Motor neuron (in vitro differentiated cells): ENCODE measurements at places on chromosomes 6 and 20. TPM values are rescaled to one million over a fixed set of nuclear protein-coding genes. Genes with fewer than 3 reads are reported as not detected.

GRCh38 chr6:9711365-9711764, 703.5 kb downstream of the TFAP2A start:
- ATAC-seq, result peak; percentile 72

GRCh38 chr6:79167931-79168694, 66.4 kb downstream of the HMGN3 start:
- no peak for ATAC-seq

DNA sequence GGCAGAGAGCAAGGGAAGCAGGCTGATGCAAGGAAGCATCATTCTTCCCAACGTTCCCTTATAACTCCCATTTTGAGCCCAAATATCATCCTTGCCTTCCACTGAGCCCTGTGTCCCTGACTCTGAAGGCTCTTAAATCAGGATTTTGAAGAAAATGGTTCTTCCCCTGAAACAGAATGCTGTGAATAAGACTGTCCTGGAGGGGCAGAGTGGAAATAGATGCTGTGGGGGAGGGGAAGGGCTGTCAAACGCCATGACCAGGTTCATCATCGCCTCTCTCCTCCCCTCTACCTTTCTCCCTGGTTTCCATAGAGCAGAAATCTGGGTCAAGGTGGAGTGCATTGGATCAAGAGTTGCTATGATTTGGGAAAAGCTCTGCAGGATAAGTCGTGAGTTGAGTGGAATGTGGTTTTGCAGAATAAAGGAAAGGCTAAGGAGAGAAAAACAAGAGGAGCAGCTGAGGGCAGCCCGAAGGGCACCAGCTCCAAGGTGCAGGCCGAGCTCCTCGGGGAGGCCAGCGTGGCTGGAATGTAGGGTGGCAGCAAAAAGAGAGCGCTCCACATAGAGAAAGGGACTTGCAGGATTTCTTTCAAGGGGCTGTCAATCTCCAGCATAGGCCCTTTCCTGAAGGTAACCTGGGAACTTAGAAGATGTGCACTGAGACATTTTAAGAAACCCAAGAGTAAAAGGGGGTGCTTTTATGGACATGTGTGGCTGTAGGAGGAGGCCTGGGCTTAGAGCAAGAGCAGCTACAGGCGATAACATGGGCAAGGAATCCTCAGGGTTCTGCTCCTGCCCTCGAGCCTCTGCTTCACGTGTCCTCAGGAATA, 120.8 kb upstream of the CDYL start:
- no peak for ATAC-seq

- ATAC-seq, result no peak
These were observed 19.0 kb downstream of the RRBP1 start for GRCh38 chr20:17663040-17663399.

DNA sequence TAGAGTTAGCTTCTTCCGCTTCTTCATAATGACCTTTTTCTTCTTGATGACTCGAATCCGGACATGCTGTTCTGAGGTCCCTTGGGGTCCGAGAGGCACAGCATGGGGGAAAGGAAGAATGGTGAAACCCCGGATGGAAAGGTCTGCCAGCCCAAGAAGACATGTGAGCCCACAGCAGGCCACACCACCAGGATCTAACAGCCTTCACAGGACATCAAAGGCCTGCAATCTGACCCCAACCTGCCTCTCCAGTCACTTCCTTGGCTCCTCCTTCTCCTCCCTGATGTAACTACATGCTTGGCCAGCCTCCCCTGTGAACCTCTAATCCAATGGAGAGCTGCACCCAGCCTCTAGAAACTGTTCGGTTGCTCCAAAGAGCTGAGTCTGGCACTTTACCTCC, 1.6 kb downstream of the CPXM1 start:
- no peak for ATAC-seq

DNA sequence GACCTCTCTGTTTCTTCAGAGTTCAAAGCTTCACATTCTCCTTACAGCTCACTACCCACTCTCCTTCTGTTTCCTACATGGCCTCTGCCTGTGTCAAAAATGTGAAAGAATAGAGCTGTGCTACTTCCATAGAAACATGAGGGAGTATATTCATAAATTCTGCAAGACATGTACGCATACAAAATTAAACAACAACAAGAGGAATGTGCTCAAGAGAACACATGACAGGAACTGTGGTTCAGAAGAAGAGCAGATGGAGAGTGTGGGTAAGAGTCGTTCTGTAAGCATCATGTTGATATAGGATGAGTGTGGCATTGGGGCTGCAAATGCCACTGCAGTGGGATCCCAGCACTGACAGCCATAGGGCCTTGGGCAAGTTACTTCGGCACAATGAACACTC, 266.6 kb upstream of the SASH1 start:
- no peak for ATAC-seq

HACE1 gene
- 19.7 and 20.0 TPM in 2 replicates for total RNA-seq

CALHM4 gene
- total RNA-seq, result 0.27 TPM in 1 of 2 replicates, not detected in the other

LBP gene
- 0.15 TPM in 1 of 2 replicates, not detected in the other for total RNA-seq

STMND1 gene
- total RNA-seq, result 0.57 and 0.59 TPM in 2 replicates

ZBTB12 gene
- total RNA-seq, result 34.9 and 35.5 TPM in 2 replicates
